Fibroblast of the conjunctiva (primary cell): ENCODE measurements at places on chromosomes 1 and 21.

DNA sequence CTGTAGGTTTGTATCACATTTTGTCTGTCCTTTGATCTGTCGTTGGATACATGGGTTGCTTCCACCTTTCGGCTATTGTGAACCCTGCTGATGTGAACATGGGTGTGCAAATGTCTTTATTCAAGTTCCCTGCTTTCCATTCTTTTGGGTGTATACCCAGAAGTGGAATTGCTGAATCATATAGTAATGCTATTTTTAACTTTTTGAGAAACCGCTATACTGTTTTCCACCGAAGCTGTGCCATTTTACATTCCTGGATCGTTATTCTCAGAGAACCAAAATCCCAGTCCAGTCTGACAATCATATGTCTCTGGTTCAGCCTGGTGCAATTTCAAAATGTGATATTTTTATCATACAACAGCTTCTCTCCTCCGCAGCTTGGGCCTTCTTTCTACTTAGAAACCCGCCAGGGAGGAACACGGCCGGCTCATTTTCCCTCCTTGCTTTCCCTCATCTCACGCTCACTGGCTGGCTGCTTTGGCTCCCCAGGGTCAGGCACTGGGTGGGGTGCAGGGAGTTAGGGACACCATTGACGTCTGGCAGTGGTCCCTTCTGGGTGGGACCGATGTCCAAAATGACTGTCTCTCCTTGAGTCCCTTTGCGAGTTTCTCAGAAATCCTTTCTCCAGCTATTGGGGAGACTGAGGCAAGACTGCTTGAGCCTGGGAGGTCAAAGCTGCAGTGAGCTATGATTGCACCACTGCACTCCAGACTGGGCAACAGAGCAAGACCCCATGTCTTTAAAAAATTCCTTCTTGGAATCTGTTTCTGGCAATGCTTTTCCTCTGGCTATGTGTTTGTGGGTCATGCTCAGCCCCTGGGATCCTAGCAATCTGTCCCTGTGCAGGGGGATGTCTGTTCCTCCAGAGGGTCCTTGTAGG lies 73.5 kb upstream of the AKT3 start:
- DNase-seq = no peak

DNA sequence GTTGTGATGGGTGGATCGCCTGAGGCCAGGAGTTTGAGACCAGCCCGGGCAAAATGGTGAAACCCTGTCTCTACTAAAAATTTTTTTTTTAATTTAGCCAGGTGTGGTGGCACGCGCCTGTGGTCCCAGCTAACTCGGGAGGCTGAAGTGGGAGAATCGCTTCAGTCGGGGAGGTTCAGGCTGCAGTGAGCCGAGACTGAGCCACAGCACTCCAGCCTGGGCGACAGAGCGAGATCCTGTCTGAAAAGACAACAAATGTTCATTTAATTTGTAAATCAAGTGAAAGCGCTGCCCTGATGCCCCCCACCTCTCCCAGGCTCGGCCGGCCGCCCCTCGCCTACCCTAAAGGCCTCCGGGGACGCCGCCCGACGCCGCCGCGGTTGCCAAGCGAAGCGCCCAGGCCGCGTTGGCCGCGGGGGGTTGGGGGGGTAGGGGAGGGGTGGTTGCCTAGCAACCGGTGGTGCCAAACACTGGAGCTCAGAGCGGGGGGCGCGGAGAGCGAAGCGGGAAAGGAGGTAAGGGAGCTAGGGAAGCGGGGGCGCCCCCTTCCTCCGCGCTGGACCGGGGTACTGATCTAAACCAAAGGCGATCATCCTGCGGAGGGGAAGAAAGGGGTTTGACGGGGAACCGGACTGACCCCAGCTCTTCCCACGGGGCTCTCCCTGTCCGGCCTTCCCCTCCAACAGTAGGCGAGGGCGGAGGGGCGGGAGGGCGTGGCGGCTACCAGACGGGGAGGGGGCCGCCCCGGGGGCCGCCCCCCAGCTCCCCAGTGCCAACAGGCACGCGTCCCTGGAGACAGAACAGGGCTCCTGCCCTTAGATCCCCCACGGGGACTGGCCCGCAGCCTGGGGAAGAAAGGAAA lies at the start of gene TEKT2:
Gene TEKT2, plus strand, starts transcription at position 460 of the 862 bp plus-strand sequence. CDS start 828 bp downstream, outside the sequence.
- DNase-seq = no peak

DNA sequence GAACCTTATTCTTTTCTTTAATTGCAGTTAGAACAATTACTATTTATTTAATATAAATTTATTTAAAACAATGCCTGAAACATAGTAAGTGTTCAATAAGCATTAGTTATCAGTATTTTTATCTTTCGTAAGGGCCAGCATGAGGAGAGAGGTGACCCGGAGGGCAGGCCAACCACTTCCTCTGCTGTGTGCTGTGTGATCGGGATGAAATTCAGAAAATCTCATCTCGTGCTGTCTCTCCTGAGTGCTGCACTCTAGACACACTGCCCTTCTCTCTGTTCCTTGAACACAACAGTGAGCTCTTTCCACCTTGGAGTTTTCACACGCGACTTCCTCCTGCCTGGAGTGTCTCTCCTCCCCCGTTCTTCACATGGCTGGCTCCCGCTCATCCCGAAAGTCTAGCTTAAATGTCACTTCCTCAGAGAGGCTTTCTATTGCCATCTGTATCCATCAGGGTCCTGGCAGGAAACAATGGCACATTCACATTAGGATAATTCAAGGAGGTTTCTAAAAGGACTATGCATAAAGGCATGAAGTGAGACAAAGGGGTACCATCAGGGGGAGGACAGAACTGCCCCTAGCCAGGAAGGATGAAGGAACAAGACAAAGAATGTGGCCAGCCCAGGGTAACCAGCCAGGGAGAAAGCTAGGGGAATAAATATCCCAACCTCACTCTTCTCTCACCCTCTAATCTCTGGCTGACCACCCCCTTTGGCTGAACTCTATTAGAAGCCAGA lies 142.6 kb upstream of the GJB5 start:
- no peak for DNase-seq

DNA sequence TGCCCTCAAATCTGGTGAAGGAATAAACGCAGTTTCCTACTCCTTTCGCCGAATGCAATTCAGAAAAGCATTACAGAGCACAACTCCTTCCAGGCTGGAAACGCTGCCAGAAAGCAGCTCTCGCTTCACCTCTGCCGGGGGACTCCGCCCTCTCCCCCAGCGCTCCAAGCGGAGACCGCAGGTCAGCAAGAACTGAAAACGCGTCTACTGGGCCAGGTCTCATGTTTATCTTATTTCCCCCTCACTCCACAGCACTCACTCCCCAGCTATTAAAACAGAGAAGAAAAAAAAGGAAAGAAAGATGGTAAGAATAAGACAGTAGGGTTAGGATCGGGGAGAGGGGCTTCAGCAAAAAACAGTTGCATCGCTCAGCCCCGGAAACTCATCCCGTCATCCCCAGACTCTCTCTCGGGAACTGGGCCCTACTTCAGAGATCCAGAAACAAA lies 833 bp upstream of the RCOR3 start:
- peak; percentile 72 for DNase-seq

DNA sequence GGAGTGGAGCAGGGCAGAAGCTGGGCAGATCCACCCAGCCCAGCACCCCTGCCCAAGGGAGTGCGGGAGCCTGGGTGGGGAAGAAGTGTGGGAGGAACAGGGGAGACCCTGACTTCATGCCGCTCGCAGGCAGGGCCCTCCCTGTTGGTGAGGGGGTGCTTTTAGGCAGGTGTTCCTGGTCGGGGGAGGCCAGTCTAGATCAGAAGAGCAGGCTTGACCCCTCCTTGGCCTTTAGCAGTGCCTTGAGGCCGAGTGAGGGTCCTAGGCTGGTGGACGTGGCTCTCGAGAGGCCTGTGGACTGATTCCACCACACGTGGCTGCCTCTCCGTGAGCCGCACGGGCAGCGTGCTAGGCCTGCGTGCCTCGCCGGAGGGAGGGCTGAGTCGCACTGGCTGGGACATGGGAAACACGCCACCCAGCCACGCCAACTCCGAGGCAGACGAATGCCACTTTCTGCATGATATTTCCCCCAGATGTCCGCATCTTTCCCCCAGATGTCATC lies 19.4 kb upstream of the COL18A1 start:
- no peak for DNase-seq

DNA sequence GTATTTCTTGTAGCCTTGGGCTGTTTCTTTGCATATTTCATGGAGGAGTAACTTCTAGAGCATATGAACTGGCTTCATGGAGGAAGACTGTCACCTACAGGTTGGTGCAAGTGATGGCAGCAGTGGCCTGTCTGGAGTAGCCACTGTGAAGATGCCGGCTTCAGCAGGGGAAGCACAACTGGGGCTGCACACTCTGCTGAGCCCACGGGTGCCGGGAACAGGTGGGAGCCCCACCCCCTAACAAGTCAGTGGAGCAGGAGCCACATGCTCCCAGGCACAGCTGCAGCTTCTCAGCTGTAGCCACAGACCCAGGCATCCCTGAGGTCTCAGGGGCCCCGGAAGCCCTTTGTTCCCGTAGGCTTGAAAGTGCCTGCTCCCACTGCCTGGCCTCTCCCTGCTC lies 43.2 kb upstream of the C1orf185 start:
- no peak for DNase-seq

DNA sequence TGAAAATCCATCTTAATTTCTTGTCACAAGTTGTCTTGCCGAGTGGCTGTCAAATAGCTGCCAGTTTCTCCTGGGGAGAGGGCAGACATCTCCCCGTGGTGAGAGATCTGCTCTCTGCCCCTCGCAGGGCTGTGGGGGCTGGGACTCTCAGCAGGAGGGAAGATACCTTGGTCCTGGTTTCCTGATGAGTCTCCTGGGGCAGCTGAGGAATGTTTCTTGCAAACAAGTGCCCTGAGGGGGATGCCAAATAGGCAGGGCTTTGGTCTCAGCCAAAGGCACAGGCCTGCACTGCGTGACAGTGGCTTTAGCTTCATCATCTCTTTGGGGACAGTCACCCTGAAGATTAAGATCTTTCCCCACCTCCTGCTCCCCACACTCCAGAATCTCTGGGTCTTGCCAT lies 40.9 kb downstream of the SYT6 start:
- DNase-seq = no peak

DNA sequence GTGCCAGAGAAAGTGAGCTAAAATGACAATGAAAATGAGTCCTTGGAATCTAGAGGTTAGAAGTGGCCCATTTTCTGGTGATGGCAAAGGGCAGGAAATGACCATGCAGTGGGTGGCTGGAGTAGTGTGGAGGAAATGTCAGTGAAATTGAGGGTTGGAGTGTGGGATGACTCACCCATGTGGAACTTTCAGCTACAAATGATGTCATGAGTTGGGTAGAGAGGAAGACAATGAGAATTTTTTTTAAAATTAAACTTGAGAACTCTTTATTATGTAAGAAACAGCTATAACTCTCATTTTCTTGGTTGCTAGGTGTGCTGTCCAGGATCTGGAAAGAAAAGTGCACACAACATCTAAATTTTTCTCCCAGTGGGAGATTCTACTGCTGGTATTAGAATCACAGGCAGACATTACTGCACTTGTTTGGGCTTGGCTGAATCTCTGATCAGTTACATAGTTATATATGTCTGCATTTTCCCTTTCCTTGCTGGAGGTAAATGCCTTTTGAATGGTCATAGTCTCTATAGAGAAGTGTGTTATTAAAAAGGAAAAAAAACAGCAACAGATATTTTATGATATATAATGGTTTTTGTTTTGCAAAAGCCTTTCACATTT lies 56.8 kb upstream of the GNG12 start:
- peak; percentile 53 for DNase-seq

GRCh38 chr1:162391790-162392563 lies 10.4 kb downstream of the C1orf226 start:
- DNase-seq = peak; percentile 51

DNA sequence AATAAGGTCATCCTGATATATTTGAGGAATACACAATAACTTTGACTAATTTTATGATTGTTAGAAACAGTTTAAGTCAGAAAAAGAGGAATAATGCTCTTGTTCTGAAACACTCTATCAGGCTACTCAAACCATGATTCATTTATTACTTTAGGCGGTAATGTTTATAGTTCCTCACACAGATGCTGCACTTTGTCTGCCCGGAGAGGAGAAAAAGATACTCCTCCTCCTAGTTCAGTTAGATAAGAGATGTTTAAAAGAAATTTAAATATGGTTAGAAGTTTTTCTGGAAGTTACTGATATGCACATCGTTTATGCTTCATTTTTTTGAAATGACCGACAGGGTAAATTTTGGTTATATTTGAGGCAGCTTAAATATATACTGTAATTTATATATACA lies 103.0 kb downstream of the ZMYM4 start:
- no peak for DNase-seq

- no peak for DNase-seq
These were observed 230.3 kb downstream of the C1orf94 start for GRCh38 chr1:34406833-34407539.

- no peak for DNase-seq
These were observed 6.3 kb upstream of the OLFML3 start for GRCh38 chr1:113972954-113973353.

- peak; percentile 41 for DNase-seq
These were observed 40.1 kb upstream of the LRRC8D start for GRCh38 chr1:89780721-89781120.

- DNase-seq = no peak
These were observed 380.2 kb downstream of the RWDD3 start for GRCh38 chr1:95614197-95614596.
